Prostate gland (tissue), 2 donors: ENCODE measurements at places on chromosomes 6 and 20. TPM values are rescaled to one million over a fixed set of nuclear protein-coding genes. Genes with fewer than 3 reads are reported as not detected.

DNA sequence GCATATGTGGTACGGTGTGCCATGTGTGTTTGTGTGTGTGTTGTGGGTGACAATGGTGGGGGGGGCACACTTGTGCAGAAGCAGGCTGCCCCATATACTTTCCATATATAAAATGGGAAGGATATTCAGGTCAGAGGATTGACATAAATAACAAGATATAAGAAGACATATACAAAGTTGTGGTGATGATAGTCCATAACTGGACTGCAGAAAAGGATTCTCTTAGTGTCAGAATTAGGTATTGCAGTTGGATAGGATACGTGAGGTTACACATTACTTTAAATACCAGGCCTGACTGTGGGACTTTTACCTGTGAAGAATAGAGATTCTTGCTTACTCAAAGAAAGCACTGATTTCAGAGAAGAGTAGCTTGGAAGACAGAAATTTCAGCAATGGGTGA, 1260.3 kb downstream of the EPHA7 start:
- no peak for DNase-seq
- no peaks in the 10 kb centered on the region for H3K4me1 ChIP-seq
- no peak overlapping the region for H3K4me3 ChIP-seq
- H3K36me3 ChIP-seq: no peaks in the 10 kb centered on the region
- no peaks in the 10 kb centered on the region for H3K27me3 ChIP-seq

DNA sequence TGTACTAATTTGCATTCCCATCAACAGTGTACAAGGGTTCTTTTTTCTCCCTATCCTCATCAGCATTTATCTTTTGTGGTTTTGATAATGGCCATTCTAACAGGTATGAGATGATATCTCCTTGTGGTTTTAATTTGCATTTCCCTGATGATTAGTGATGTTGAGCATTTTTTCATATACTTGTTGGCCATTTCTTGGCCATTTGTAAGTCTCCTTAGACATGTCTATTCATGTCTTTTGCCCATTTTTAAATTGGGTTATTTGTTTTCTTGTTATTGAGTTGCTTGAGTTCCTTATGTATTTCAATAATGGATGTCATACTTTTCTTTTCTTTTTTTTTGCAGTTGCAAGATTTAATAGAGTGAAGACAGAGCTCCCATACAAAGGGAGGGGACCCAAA, 17.8 kb downstream of the FOXQ1 start:
- no peaks in the 10 kb centered on the region for H3K27me3 ChIP-seq
- no peaks in the 10 kb centered on the region for H3K36me3 ChIP-seq
- H3K4me3 ChIP-seq: no peak overlapping the region
- H3K4me1 ChIP-seq: peaks cover 2% of the 10 kb centered on the region
- DNase-seq: no peak

Gene TULP1
- not detected for total RNA-seq

Gene TPMT
- 21.4 TPM for total RNA-seq

Gene PNLDC1
- total RNA-seq: 5.6 TPM

- H3K4me1 ChIP-seq: no peaks in the 10 kb centered on the region
- no peak for DNase-seq
- H3K4me3 ChIP-seq: no peak overlapping the region
- no peak overlapping the region for H3K27ac ChIP-seq
- no peaks in the 10 kb centered on the region for H3K36me3 ChIP-seq
- no peaks in the 10 kb centered on the region for H3K27me3 ChIP-seq
These were observed 170.4 kb downstream of the BCKDHB start for GRCh38 chr6:80276861-80277260.
